ENCODE measurements at places on chromosomes 2 and 18.

DNA sequence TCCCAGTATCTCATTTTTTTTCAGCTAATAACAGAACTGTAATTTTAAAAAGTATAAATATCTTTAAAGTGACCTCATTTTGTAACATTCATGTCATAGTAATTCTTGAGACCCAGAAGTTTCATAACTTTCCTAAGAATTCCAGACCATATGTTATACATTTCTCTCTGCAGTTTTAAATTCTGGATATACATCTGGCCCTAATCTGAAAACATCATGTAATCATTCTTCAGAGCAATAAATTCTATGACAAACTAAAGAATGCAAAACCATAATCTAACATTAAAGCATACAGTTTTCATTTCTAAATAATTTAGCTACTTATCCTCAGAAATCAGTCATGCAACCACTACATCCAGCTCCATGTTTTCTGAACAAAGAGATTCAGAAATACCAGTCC, 198.3 kb upstream of the SLC35G4 start:
- DNase-seq: no peak

DNA sequence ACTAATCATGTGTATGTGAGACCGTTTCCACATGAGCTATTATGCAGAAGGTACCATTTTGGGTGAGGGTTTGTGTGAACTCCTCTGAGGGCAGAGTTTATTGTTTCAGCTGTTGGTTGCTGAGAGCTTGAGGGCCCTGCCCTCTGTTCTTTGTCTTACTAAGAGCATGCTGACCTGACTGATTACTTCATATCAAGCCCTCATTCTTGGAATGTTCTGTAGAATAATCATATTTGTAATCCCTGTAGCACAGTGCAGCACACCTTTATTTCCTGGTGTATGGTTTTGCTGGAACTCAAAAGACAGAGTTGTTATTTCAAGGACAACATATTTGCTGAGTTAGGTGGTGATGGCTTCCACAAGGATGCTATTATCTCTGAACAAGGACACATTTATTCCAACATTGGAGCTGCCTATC, 118.5 kb downstream of the GALNT3 start:
- no peak for DNase-seq

DNA sequence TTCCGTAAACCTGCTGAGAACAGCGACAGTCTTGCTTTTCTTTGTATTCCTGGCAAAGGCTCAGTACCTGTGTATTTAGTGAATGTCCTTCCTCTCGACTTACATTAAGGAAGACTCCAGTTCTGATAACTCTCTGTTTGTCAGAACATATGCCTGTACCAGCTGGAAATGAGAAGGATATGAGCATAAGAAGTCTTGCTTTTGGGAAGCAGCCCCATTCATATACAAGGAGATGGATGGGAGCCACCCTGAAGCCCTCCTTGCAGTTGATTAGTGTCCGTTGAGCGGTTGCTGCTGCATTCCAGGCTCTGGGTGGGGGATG, 59.8 kb downstream of the SH3BP4 start:
- DNase-seq: no peak

- no peak for DNase-seq
Observed at GRCh38 chr2:222332116-222332515, 33.3 kb upstream of the PAX3 start.

DNA sequence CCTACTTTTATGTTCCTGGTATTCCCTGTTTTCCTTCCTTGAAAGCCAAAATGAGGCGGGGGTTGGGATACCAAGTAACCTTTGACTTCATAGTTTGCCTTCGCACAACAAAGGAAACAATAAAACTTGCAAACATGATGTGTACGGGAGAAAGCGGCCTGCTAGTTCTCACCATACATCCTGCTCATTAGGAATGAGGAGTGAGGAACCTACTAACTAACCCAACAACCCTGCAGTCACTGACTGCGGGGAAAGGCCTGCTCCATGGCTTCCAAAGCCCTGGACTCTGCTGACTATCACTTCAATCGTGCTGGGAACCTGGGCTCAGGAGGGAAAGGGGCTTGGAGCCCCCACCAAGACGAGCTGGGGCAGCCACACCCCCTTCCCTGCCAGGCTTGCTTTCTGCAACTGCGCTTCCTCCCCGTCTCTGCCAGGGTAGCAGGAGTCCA, 24.2 kb downstream of the RPL31 start:
- no peak for DNase-seq

GRCh38 chr2:113206251-113206650, 32.5 kb downstream of the PSD4 start:
- DNase-seq: no peak
